SJSA1 (cell line): ENCODE measurements at places on chromosomes 1 and 21. TPM values are rescaled to one million over a fixed set of nuclear protein-coding genes. Genes with fewer than 3 reads are reported as not detected.

DNA sequence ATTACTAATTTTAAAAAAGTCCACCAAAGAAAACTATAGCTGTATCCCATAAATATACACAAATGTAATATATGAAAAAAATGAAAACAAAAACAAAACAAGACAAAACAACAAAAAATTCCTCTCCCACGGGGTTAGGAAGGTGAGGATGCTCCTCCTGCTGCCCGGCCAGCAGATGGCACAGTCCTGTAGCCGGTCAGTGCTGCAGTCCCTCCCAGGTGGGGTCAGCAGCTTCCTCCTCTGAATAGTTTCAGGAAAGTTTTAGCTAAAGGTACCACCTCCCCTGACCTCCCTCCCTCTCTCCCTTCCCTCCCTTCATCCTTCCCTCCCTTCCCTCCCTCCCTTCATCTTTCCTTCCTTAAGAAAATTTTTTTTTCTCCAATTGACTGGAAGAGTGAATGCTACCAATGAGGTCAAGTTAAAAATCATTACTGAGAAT is 67.8 kb upstream of the BCL10 start:
- DNase-seq, result peak; percentile 72

GRCh38 chr1:180288940-180289339 is 58.9 kb downstream of the LHX4 start:
- no peak for DNase-seq

DNA sequence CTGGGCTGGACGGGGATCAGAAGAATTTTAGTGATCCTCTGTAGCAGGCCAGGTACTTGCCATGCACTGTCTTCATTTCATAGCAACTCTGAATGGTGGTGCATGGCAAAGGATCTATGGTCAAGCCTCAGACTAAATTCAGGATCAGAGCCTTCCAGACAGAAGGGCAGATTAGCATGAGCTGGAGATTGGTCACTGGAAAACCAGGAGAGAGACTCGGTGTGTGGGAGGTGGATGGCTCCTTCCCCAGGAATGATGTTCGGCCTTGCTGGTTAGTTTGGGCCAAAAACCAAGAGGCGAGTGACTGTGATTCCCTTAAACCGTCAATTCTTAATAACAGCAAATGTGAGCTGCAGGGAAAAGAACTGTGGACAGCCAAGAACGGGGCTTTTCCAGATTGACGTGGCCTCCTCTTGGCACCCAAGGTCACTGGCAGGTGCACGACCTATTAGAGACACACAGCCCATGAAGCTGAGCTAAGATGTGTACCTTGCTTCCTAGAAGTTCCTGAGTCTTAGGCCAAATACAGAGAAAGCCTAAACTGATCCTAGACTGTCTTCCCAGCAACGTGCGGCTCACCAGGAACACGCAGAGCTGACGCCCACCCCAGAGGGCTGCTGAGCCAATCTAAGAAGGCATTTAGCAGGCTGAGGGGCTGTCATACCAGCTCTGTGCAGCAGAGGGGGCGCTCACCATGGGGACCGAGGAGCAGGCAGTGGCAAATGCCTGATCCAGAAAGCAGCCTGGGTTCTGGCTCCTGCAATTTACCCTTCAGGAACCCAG is 18.5 kb downstream of the ALDH4A1 start:
- DNase-seq, result peak; percentile 78

GRCh38 chr21:45074818-45075595 is 627 bp downstream of the ADARB1 start:
- no peak for DNase-seq

DNA sequence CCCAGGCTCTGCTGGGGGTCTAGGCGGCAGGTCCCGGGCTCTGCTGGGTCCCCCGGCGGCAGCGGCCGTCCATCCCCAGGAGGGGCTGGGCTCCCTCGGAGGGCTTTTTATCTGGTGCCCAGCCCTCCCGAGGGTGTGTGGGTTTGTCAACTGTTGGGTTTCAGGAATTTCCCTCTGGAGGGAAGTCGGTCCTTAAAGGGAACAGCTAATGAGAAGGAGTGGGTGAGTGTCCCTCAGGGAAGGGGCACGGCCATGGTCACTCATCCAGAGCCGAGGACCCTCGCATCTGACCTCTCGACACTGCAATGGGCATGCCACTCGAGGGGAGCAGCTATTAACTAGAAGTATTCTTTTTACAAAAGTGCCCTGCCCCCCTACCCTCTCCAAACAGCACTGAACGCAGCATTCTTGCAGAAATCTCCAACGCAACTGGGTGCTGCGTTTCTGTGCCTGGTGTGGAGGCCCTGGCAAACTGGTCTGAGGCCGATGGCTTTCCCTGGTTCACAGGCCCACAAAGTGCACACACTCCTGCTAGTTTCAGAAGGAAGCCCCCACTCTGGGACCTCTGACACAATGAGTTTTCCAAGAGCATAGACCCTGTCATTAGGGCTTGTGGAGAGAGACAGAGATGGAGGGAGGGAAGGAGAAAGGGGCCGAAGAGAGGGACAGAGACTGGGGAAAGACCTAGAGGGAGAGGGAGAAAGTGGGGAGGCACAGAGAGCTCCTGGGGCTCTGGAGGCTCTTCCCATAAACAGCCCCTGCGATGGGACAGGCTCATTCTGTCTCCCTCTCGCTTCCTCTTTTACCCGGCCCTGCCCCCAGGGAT is 1.0 kb upstream of the TSPEAR start:
- DNase-seq, result peak; percentile 38

GRCh38 chr1:40039245-40039756 is 1.2 kb upstream of the CAP1 start:
- DNase-seq, result no peak

- DNase-seq, result no peak
Observed at GRCh38 chr1:204945565-204945977, 74.9 kb downstream of the NFASC start.

- peak; percentile 75 for DNase-seq
Observed at GRCh38 chr1:160400223-160400645, at the start of gene VANGL2. Gene VANGL2 (plus strand): TSS chr1:160400564. CDS start chr1:160415838, 15,274 bp downstream.

Gene MYOG
- total RNA-seq, result not detected in 2 replicates

Gene C1orf226
- total RNA-seq, result 0.37 and 6.0 TPM in 2 replicates

Gene EPHB2
- total RNA-seq, result 3.6 and 4.3 TPM in 2 replicates
